ENCODE measurements at places on chromosomes 16 and 17. TPM values are rescaled to one million over a fixed set of nuclear protein-coding genes. Genes with fewer than 3 reads are reported as not detected.

The SLC4A1 gene
- 1.5 TPM for total RNA-seq

The SLC16A6 gene
- total RNA-seq = 1.9 TPM

The SHPK gene
- 6.1 TPM for total RNA-seq

The TUBD1 gene
- total RNA-seq = 3.9 TPM

The CCL14 gene
- total RNA-seq = 22.6 TPM

The KRT20 gene
- not detected for total RNA-seq

The CAPNS2 gene
- 0.83 TPM for total RNA-seq

The OR1F1 gene
- total RNA-seq = not detected

The GPR139 gene
- total RNA-seq = not detected

DNA sequence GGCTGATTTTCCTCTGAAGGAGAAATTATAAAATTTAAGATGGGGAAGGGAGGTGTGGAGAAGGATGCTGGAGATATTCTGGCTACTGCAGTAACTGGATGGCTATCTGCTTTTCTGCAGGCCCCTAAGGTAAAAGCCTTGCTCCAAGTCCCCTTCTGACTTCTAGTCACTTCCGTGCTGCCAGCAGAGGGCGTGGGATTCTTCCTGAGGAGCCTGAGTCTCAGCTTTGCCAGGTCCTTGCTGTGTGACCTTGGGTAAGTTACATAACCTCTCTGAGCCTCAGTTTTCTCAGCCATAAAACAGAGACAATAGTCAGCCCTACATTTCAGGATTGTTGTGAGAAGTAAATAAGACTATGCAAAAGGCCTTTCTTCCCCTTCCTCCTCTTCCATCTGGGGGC is 24.3 kb upstream of the TMEM220 start:
- no peak for DNase-seq

DNA sequence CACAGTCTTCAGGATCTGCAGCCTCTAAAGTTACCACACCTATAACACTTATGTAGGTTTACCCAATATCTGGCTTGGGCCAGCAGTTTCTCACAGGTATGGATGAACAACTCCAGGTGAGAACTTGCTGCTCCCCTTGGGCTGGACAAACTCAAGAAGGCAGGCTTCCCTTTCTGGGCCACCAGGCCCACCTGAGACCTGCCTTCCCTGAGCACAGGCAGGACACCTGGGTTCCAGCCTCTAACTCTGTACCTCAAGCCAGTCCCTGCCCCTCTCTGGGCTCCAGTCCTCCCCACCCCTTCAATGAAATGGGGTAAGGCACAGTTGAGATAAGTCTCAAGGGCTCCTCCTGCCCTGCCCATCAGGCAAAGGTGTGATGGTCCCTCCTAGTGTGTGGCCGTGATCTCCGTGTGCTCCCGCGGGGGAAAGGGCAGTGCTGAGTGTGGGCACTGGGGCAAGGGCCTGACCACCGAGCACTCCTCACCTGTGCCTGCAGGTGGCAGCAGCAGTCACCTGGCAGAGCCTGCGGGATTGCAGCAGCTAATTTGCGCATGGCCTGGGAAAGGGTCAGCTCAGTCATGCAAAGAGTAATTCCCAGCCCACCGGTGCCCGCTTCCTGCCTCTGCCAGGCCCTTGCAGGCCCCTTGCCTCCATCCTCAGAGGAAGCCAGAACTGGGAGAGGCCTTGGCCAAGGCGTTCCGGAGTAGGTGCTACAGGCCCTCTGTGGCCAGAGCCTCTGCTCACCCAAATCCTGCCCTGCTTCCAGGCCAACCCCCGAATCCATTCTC is 28.2 kb upstream of the ADGRG1 start:
- DNase-seq = peak; percentile 86

GRCh38 chr16:50909831-50910735 is 168.2 kb downstream of the CYLD start:
- DNase-seq = no peak

- peak; percentile 97 for DNase-seq
Observed at GRCh38 chr17:44210342-44211192, 8.9 kb downstream of the UBTF start.

- no peak for DNase-seq
Observed at GRCh38 chr16:30535106-30535776, 583 bp upstream of the ZNF747 start.

DNA sequence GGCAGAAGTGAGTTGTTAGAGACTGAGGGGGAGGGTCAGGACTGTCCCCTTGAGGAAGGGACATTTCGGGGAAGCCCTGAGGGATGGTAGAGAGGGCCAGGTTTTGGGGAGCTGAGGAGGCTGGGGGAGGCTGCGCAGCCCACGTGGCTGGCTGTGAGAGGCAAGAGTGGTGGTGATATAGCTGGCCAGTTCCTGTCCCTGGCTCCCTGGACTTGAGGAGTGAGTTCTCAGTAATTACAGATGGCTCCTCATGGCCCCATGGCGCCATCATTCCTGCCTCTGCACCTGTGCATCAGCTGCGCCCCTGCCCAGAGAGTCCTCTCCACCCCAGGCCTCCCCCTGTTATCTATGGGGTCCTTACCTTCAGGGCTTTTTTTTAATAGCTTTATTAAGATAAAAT is 30.3 kb downstream of the MPRIP start:
- DNase-seq = peak; percentile 44

DNA sequence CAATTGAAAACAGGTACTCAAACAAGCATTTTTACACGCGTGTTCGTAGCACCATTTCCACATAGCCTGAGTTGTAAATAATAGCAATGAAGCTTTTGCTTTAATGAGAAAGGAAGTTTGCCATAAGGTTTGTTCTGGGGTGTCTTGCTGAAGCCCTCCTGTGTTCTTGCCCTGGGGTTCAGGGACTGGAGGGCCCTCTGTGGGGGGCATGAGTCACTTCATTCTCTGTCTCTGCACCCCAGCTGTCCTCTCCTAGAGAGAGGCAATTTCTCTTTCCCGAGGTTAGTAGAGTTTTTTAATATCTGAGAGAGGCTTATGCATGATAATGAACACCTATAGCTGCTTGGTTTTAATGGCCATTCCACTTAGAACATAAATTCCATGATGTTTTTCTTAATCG is 9.6 kb downstream of the AFMID start:
- DNase-seq = no peak

DNA sequence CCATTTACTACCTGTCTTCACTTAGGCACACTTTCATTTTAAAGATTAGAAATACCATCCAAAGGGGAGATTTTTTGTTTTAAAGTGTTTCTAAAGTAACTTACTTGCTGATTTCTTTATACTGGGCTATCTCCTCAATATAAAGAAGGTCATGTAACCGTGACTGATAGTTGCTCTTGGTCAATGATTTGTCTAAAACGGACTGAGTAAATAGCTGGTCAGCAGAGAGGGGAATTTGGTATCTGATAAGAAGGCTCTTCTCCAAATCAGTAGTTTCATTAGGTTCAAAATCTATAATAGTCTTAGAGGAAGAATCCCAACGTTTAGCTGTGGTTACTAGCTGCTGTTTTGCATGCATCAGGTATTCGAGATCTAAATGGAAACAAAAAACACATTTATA is 66.4 kb downstream of the HELZ start:
- no peak for DNase-seq

DNA sequence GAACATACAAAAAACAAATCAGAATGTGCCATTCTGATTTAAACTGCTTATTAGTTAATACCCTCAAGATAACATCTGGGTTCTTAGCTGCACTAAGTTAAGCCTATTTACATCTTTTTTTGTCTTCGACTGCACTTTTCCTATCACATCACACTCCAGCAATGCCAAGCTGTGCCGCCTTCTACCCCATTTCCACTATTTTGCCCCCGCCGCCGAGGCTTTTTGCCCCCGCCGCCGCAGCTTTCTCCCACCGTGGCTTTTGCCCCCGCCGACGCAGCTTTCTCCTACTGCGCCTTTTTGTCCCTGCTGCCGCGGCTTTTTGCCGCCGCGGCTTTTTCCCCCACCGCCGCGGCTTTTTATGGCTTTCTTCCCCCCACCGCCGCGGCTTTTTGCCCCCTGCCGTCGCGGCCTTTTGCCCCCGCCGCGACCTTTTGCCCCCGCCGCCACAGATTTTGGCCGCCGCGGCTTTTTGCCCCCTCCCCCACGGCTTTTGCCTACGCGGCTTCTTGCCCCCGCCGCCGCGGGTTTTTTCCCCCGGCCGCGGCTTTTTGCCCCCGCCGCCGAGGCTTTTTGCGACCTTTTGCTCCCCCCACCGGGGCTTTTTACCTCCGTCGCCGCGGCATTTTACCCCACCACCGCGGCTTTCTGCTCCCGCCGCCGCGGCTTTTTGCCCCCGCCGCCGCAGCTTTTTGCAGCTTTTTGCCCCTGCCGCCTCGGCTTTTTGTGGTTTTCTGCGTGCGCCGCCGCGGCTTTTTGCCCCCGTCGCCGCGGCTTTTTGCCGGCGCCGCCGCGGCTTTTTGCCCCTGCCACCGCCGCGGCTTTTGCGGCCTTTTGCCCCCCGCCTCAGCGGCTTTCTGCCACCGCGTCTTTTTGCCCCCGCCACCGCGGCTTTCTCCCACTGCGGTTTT is 331.4 kb upstream of the WSB1 start:
- DNase-seq = peak; percentile 81

GRCh38 chr16:50742576-50743200 is 802 bp downstream of the CYLD start:
- DNase-seq = no peak

- no peak for DNase-seq
Observed at GRCh38 chr17:65017207-65017774, 39.2 kb downstream of the GNA13 start.

GRCh38 chr17:80984749-80985148 is 6.9 kb upstream of the CHMP6 start:
- no peak for DNase-seq

- DNase-seq = no peak
Observed at GRCh38 chr16:6600167-6600566, 732.5 kb upstream of the RBFOX1 start.

GRCh38 chr17:27572665-27573064 is 58.3 kb upstream of the LGALS9 start:
- no peak for DNase-seq

DNA sequence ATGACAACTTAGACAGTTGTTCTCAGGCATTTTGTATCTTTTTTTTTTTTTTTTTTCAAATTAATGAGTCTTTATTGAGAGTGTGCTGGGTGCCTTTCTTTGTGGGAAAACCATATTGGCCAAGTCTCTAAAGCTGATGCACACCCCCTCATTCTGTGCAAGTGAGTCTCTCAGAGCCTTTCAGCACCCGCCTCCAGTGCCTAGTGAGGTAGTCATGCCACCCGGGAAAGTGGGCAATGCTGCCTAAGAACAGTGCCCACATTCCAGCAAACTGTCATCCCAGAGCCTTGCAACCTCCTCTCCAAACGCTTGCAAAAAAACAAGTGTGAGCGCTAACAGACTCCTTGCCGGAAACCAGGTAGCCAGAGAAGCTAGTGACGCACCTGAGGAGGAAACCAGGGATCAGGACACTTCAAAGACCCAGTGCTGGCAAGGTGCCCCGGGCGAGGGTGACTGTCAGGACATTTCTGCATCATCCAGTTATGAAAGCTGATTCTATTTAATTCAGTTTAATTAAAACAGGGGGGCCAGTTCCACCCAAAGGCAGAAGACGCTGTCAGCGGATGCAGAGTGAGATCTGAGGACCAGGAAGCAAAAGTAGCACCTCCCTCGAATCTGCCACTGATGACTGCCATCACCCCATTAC is 34.9 kb downstream of the SMARCE1 start:
- no peak for DNase-seq

- DNase-seq = no peak
Observed at GRCh38 chr17:35947156-35947585, 3.7 kb upstream of the LYZL6 start.

DNA sequence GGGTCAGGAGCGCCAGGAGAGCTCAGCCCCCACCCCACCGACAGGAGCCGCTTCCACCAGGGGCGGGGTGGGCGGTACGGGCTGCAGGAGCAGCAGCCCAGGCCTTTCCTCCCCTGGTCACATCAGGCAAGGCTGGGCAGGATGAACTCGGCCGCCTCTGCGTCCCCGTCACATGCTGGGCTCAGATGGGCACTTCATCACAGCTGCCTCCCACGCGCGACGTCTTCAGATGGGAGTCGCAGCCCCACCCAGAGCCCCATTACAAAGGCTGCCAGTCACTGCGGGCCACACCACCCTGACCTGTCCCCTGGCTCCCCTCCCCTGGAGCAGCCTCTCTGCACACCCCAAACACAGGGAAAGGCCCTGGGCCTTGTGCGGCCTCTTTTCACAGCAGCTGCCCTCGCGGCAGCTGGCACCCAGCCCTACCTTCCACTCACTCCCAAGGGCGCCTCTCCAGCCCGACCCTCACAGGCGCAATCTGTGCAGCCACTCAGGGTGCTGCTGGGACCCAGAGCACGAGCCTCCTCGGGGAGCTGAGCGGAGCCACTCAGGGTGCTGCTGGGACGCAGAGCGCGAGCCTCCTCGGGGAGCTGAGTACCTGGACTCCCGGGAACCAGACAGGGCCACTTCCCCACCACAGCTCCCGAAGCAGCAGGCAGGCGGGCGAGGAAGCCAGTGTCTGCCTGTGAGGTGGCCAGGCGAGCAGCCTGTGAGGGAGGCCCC is 4.7 kb downstream of the ZNF598 start:
- DNase-seq = no peak

DNA sequence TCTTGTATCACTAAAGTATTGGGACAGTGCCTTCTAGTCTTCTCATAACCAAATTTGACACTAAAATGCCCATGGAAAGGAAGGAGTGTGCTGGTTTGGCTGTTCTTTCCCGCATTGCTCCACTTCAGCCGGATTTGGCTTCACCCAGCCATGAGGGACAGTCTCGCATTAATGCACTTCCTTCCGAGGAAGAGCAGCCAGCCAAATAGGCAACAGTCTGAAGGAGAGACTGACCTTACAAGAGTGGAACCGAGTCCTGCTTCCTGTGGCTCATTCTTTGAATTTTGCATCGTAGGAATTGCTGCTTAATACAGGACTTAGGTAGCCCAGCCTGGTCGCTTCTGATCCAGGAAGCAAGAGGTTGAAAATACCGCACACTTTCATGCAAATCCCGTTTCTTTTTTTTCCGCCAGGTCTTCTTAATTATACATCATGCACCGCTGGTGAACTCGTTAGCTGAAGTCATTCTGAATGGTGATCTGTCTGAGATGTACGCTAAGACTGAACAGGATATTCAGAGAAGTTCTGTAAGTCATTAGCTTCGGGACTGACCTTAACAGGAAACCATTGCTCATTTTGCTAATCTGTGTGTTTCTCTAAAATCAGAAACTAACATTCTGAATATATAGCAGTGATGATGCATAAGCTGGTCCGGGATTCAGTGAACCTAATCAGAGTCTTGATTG is 38.2 kb downstream of the CLEC16A start:
- DNase-seq = no peak
